ENCODE measurements at places on chromosomes 3 and 15. TPM values are rescaled to one million over a fixed set of nuclear protein-coding genes. Genes with fewer than 3 reads are reported as not detected.

Gene LIPC
- not detected for total RNA-seq

Gene TTBK2
- total RNA-seq = 25.3 TPM

Gene PRSS50
- not detected for total RNA-seq

Gene DPPA2
- total RNA-seq = not detected

Gene EFHB
- not detected for total RNA-seq

Gene DAPK2
- 2.4 TPM for total RNA-seq

Gene FEZF2
- not detected for total RNA-seq

Gene BFSP2
- not detected for total RNA-seq

Gene PLA2G4D
- not detected for total RNA-seq

Gene ESYT3
- not detected for total RNA-seq

All from ascending aorta (tissue), 2 donors.